ENCODE measurements at places on chromosomes 13 and 19.
A peak's percentile ranks its signal among the peaks of the same experiment; 100 is the strongest.

DNA sequence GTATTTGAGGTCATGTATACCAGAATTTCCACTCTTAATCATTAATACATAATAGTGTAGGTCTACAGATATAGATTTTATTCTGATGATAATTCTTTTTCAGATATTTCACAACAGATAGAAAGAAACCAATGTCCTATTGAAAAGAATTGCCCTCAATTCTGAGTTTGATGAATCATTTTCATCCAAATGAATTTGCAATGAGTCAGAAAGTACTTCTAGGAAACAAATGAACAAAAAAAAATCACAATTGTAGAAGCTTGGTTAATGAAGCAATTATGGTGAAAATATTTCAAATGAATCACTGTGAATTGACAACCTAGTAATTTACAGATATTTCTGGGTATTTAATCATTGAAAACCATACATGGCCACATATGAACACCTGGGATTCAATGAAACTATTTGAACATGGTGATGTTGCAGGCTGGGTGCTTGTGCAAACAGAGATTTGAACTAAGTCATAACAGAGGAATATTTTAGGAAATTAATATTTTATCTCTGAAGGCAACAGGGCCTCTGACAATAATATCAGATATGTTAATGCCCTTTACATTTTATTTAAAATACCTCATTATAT is 360.9 kb downstream of the SLITRK5 start:
- DNase-seq = no peak

DNA sequence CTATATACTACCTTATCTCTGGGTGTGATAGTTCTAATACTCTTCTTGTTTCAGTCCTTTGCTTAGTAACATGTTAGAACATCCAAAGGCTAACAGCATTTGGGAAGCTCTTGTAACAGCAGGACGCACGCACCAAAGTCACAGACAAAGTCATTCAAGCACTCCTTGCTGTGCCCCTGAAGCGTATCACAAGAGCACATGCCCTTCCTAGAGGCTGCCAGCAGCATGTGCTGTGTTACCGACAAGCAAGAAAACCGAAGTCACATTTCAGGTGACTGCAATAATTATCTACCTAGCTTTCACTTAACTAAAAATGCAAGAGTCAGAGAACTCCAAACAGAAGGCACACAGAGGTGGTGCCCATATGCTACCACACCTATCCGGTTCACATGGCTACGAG is 194.1 kb downstream of the KLF12 start:
- DNase-seq = no peak

- peak; percentile 72 for DNase-seq
These were observed 10.2 kb upstream of the EMC10 start for GRCh38 chr19:50465986-50466705.

DNA sequence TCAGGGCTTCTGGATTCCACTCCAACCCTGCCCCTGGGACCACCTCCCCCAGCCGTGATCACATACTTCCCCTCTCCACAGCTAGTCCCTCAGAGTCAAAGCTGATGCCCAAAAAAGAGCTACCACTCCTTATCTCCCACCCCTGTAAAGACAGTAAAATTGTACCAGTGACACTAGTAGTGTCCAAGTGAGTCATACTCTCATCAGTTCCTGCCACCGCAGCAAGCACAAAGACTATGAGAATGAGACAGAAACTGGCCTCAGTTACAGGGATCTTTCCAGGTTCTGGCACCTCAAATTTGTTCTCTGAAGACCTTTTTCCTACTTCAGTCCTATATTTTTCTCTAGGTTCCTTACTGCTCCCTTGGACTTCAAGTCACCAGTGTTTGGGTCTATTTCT is 144.2 kb downstream of the SPRY2 start:
- DNase-seq = no peak

GRCh38 chr13:29908416-29909080 is 58.1 kb upstream of the UBL3 start:
- no peak for DNase-seq

DNA sequence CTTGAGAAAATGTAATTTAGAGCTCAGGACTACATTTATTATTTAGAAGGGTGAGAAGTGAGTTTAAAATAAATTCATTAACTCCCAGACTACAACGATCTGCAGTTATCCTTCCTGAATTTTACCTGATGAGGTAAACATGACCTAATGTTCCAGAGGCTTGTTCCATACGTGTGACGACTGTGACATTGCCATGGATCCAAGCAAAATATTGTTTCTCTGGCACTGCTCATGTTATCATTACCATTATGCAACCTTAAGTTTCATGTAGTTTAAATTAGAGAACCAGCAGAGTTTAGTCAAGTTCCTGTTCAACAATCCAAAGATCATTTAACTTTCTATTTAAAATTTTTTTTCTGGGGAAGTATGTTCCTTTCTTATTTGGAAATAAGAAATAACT is 279.6 kb downstream of the KLF5 start:
- DNase-seq = no peak

- DNase-seq = no peak
These were observed 8.6 kb upstream of the SLC7A9 start for GRCh38 chr19:32877977-32878745.

- no peak for DNase-seq
These were observed 7.5 kb downstream of the ZNF331 start for GRCh38 chr19:53545271-53546065.

DNA sequence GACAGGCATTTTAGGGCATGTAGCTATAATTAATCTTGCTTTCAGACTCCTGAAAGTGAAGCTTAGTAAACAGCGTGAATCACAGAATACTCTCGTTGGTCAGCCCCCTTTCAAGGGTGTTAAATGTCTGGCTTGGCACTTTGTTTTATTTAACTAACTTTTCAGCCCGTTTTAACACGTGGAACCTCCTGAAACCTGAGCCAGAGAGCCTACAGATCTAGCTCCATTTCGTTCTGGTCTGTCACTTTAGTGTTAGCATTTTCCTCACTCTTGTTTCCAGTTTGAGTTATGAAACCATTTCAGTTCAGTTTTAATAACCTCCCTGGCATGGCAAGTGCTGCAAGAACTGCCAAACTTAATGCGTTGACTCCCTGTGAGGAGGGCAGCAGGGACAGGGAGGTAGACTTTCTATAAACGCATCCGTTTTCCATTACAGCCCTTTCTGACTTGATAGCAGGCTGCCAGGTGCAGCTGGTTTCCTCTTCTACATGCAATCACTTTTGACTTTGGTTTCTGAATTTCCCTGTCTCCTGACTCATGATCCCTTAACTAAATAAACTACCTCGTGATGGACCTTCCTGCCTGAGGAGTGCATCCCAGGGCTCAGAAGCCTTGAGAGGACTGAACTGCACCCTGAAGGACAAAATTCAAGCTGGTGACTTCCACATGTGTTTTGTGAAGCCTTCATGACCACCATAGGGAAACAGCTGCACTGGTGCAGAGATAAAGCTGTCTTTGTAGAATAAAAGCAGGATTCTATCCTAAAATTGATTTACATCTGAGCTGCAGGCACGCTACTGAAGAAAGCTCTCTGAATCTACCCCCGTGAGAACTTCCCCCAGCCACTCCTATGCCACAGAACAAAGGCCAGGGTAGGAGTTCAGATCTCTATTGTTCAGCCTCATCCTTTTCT is 192.6 kb downstream of the DLEU7 start:
- DNase-seq = no peak

- no peak for DNase-seq
These were observed 30.7 kb downstream of the CEACAM1 start for GRCh38 chr19:42497492-42498168.

- DNase-seq = no peak
These were observed 505 bp downstream of the ZSWIM4 start for GRCh38 chr19:13795595-13796300.

DNA sequence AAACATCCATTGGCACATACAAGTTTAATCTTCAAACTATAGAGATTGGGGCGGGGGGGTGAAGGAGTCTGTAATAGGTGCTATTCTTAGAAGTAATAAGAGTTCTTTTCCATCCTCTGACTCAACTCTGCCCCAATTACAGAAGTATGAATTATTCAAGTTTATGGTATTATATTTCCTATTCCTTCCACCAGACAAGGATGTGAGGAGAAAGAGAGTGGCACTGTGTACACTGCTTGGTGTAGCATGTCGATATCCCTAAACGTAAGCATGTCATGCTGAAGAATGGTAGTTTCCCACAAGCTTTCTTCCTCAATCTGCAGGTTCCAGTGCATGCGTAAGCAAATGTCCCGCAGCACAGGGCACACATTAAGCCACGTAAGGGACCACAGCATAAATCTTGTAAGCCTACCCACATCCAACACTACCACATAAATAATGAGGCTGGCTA is 14.1 kb downstream of the BRD4 start:
- no peak for DNase-seq

DNA sequence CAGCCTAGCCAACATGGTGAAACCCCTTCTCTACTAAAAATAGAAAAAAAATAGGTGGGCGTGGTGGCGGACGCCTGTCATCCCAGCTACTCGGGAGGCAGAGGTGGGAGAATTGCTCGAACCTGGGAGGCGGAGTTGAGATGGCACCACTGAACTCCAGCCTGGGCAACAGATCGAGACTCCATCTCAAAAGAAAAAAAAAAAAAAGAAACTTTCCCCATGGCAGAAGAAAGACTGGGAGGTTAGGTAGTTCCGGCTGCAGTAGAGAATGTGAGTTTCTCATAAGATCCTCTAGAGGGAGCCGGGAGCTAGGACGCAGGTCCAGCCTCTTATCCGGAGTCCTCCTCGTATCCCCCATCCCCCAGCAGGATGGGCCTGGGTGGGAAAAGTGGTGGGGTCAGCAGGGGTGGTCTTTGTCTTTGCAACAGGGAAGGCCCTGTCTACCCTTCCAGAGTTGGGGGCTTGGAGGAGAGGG is 13.2 kb upstream of the CREB3L3 start:
- DNase-seq = peak; percentile 8

- no peak for DNase-seq
These were observed 19.2 kb upstream of the TPM4 start for GRCh38 chr19:16057062-16057461.

- no peak for DNase-seq
These were observed 15.9 kb downstream of the PRR36 start for GRCh38 chr19:7858109-7858770.

GRCh38 chr19:41709951-41710645 is 1.7 kb downstream of the CEACAM5 start:
- DNase-seq = no peak

- peak; percentile 9 for DNase-seq
These were observed 73.8 kb downstream of the MAP4K1 start for GRCh38 chr19:38543807-38544568.

GRCh38 chr19:23345838-23346237 is 49.4 kb downstream of the ZNF91 start:
- no peak for DNase-seq

GRCh38 chr13:47705185-47705584 is 295.9 kb downstream of the SUCLA2 start:
- DNase-seq = no peak

GRCh38 chr13:40342901-40343300 is 323.5 kb downstream of the FOXO1 start:
- DNase-seq = no peak

DNA sequence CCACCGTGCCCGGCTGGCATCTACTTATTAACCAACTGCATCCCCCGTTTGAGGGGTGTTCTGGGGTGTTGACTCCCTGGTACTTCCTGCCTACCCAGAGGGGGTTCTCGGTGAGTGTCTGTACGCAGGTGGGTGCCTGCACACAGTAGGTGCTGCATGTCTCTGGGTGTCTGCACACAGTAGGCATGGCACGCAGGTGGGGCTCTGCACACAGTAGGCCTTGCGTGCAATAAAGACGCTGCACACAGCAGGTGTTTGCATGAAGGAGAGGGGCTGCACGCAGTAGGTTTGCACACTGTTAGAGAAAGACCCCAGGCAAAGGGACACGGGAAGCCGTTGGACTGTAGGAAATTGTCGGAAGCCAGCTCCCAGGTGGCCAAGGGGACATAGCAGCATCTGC is 11.2 kb downstream of the GADD45B start:
- no peak for DNase-seq

- DNase-seq = no peak
These were observed at the start of gene ELAVL3 for GRCh38 chr19:11480715-11481533. ELAVL3 (minus strand) TSS chr19:11481046; CDS start chr19:11480608, 438 bp downstream.

DNA sequence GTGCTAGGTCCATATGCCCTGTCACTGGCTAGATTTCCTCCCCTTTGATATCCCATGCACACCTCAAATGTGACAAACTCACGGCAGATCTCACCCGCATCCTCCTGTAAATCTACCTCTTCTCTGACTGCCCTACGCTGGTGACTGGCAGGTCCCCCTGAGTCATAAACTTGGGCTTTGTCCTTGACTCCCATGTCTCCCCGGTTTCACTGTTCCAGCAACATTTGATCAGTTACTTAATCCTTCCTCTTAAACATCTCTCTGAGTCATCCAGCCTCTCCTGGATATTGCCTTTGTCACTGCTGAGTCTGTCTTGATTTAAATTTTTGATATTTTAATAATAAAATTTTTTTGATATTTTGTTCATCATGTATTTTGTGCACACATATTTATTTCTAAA is 26.5 kb downstream of the FAM216B start:
- no peak for DNase-seq

- DNase-seq = no peak
These were observed 478.4 kb downstream of the PCDH9 start for GRCh38 chr13:66751691-66752090.

DNA sequence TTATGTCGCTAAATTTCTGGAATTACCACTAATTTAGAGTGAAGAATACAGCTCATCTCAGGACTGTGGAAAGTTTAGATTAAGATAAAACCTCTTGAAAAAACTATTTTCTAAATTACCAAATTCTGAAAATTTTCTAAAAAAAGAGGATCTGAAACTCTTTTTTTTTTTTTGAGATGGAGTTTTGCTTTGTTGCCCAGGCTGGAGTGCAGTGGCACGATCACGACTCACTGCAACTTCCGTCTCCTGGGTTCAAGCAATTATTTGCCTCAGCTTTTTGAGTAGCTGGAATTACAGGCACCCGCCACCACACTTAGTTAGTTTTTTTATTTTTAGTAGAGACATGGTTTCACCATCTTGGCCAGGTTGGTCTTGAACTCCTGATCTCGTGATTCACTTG is 16.6 kb upstream of the ZNF253 start:
- no peak for DNase-seq

DNA sequence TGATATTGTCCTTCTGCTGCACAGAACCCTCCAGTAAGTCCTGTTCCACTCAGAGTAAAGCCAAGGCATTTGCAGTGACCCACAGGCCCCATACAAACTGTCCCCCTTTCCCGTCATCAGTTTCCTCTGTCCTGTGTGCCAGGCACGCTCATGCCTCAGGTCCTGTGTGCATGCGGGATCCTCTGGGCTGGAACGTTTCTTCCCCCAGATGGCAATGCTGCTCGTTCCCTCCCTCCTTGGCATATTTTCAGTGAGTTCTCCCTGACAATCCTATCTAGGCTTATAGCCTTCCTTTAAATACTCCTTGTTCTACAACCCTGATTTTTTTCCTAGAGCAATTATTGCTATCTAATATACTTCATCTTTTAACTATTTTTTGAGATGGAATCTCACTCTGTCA is 5.7 kb downstream of the OPA3 start:
- DNase-seq = no peak

GRCh38 chr13:110568612-110569011 is 7.1 kb upstream of the RAB20 start:
- no peak for DNase-seq

DNA sequence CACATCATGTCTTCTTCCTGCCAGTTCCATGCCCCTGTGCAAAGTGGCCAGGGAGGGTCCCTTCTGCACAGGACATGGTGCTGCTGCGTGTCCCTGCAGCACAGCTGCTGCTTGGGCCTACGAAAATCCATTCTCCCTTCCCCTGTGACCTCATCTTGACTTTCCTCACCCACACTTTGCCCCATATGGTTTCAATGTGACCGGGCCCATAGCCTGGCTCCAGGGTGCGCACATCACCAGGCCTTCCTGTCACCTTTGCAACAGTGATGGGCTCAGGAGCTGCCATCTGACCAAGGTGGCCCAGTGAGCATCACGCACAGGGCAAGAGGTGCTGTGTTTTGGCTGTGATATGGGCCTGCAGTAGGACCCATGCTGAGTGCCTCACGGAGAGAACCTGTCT is 10.8 kb downstream of the PPP1R12C start:
- DNase-seq = no peak
